ENCODE measurements at places on chromosomes 2 and 18.

GRCh38 chr2:60992985-60993392 is 24.5 kb upstream of the PEX13 start:
- H3K4me1 ChIP-seq, result no peaks in the 10 kb centered on the region
- H3K27me3 ChIP-seq, result no peaks in the 10 kb centered on the region
- H3K27ac ChIP-seq, result peak overlapping the region; percentile 26
- no peak overlapping the region for H3K4me3 ChIP-seq
- no peak for DNase-seq

DNA sequence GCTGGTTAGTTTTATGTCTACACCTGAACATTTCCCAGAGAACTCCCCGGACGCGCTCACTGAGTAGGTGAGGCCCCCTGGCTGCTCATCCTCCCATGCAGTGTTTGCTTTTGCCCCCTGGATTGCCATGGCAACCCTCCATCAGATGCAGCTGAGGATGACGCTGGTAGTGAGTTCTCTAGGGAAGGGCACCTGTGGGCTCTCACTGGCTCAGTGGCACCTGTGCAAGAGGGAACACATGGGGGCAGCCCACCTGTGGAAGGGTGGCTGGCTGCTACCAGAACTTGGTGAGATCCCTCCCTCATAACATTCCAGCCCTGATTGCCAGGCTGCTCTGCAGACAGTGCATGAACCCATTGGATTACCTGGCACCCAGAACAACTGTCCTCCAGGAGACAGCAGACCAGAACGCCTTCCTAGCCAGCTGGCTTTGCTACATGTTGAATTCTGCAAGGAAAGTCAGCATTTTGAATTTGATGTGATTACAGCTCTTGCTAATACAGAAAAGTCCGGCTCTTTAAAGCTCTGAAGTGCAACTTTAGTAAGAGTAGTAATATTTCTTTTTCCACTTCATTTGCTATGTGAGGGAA is 21.7 kb downstream of the COA5 start:
- H3K36me3 ChIP-seq, result peaks cover 9% of the 10 kb centered on the region
- H3K4me3 ChIP-seq, result no peak overlapping the region
- H3K4me1 ChIP-seq, result no peaks in the 10 kb centered on the region

- no peaks in the 10 kb centered on the region for H3K36me3 ChIP-seq
- no peak overlapping the region for H3K27ac ChIP-seq
- DNase-seq, result no peak
These were observed 520.1 kb upstream of the RAB6C start for GRCh38 chr2:129459200-129459876.

DNA sequence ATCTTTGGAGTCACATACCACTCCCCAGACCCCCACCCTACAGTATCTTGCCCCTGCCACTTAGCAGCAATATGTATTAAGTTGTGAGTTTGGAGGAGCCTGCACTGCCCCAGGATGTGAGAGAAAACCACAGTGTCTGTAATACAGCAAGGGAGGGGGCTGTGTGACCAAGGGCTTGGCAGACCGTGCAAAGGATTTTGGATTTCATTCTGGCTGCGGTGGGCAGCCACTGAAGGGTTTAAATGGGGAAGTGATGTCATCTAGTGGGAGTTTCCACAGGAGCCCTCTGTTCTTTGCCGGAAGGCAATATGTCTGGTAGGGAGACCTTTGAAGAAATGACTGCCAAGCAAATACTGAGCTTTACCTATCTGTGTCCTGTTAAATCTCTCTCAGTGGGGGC is 202.4 kb downstream of the FHOD3 start:
- no peak overlapping the region for H3K27ac ChIP-seq
- no peaks in the 10 kb centered on the region for H3K27me3 ChIP-seq
- DNase-seq, result no peak
- no peaks in the 10 kb centered on the region for H3K36me3 ChIP-seq
- H3K4me1 ChIP-seq, result no peaks in the 10 kb centered on the region

- H3K4me3 ChIP-seq, result no peak overlapping the region
- H3K36me3 ChIP-seq, result no peaks in the 10 kb centered on the region
- no peaks in the 10 kb centered on the region for H3K4me1 ChIP-seq
- DNase-seq, result no peak
- H3K27me3 ChIP-seq, result no peaks in the 10 kb centered on the region
These were observed 70.2 kb upstream of the RAPH1 start for GRCh38 chr2:203605302-203605701.

- H3K36me3 ChIP-seq, result no peaks in the 10 kb centered on the region
- no peak for DNase-seq
- H3K4me1 ChIP-seq, result no peaks in the 10 kb centered on the region
- no peaks in the 10 kb centered on the region for H3K27me3 ChIP-seq
These were observed 190.2 kb upstream of the LYPD1 start for GRCh38 chr2:132860220-132860619.

GRCh38 chr2:204065566-204065965 is 129.0 kb downstream of the ICOS start:
- H3K27me3 ChIP-seq, result no peaks in the 10 kb centered on the region
- no peak overlapping the region for H3K4me3 ChIP-seq
- H3K36me3 ChIP-seq, result no peaks in the 10 kb centered on the region
- no peak for DNase-seq

GRCh38 chr2:241534293-241534692 is 24.3 kb upstream of the BOK start:
- H3K4me3 ChIP-seq, result no peak overlapping the region
- H3K27ac ChIP-seq, result no peak overlapping the region
- DNase-seq, result no peak
- H3K36me3 ChIP-seq, result no peaks in the 10 kb centered on the region

DNA sequence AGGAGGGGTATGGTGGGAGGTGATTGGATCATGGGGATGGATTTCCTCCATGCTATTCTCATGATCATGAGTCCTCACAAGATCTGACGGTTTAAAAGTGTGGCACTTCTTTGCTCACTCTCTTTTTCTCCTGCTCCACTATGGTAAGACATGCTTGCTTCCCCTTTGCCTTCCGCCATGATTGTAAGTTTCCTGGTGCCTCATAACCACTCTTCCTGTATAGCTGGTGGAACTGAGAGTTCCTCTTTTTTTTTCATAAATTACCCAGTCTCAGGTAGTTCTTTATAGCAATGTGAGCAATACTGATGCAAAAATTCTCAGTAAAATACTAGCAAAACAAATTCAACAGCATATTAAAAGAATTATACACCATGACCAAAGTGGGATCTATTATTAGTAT is 728.5 kb upstream of the SLC8A1 start:
- H3K27me3 ChIP-seq, result no peaks in the 10 kb centered on the region
- H3K36me3 ChIP-seq, result no peaks in the 10 kb centered on the region
- no peak overlapping the region for H3K27ac ChIP-seq
- no peak overlapping the region for H3K4me3 ChIP-seq
- H3K4me1 ChIP-seq, result no peaks in the 10 kb centered on the region
- DNase-seq, result no peak

- H3K27me3 ChIP-seq, result no peaks in the 10 kb centered on the region
- H3K36me3 ChIP-seq, result peaks cover 4% of the 10 kb centered on the region
- no peak overlapping the region for H3K4me3 ChIP-seq
- no peak for DNase-seq
These were observed 359.3 kb downstream of the KIAA1328 start for GRCh38 chr18:37188016-37188791.

GRCh38 chr18:55781481-55781957 is 193.5 kb upstream of the TCF4 start:
- H3K4me3 ChIP-seq, result no peak overlapping the region
- DNase-seq, result peak; percentile 41
- H3K27me3 ChIP-seq, result no peaks in the 10 kb centered on the region

GRCh38 chr2:67145851-67146250 is 251.3 kb upstream of the ETAA1 start:
- H3K27me3 ChIP-seq, result no peaks in the 10 kb centered on the region
- no peaks in the 10 kb centered on the region for H3K4me1 ChIP-seq
- no peak overlapping the region for H3K4me3 ChIP-seq
- DNase-seq, result no peak
- H3K27ac ChIP-seq, result no peak overlapping the region

GRCh38 chr2:17958466-17959092 is 80.1 kb downstream of the KCNS3 start:
- H3K4me3 ChIP-seq, result no peak overlapping the region
- no peaks in the 10 kb centered on the region for H3K36me3 ChIP-seq
- no peaks in the 10 kb centered on the region for H3K4me1 ChIP-seq

DNA sequence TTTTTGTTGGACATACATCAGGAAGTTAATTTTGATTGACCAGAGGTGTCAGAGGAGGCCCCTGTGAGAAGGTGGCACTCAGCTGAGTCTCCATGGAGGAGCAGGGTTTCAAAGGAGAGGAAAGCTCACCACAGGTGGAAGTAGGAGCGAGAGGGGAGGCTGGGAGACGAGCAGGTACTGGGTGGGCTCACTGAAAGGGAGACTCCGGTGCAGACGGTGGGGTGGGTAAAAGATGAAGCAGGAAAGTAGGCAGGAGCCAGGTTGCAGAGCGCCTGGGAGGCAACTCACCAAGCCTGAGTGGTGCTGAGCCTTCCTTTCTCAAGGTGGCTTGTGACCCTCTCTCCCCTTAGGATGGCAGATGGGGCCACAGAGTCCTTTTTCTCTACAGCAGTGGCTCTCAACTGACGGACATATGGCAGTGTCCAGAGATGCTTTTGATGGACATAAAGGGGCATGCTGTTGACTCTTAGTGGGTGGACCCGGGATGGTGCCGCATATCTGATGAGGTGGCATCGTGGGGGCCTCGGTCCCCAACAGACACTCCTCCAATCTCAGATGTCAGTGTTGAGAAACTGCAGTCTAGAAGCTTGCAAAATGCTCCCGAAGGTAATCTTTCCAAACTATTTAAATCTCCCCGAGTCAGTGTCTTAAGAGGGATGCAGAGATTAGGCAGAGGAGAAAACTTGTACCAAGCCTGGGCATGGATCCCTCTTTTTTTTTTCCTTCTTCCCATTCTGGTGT is 64.0 kb downstream of the LPIN1 start:
- H3K36me3 ChIP-seq, result peaks cover 8% of the 10 kb centered on the region
- no peaks in the 10 kb centered on the region for H3K27me3 ChIP-seq
- no peaks in the 10 kb centered on the region for H3K4me1 ChIP-seq

GRCh38 chr2:197674060-197674459 is 1.3 kb downstream of the RFTN2 start:
- H3K27ac ChIP-seq, result peak overlapping the region; percentile 91
- no peaks in the 10 kb centered on the region for H3K36me3 ChIP-seq
- H3K27me3 ChIP-seq, result no peaks in the 10 kb centered on the region

DNA sequence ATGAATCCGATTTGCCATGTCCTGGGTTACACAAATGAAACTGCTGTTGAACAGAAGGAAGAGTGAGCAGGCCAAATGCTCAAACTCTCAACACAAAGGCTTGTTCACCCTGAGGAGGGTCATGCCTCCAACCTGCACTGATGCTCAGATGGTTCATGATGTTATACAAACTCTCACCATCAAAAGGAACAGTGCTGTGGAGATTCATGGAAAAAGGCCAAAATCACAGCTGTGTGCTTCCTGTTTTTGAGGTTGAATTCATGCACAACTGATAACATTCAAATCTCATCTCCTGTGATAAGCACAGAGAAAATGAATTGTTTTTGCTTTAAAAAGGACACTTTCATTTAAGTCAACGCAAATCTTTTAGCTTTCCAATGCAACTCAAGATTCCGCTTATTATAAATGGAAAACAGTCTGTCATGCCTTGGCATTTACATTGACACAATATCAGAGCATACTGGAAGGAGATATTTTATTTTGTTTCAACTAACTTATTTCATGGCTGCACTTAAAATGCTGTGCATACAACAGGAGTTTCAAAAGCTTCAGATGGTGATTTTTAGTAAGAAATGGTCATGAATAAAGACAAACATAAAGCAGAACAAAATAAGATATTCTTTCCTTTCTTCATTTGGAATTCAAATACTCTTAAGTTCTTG is 22.2 kb upstream of the TTN start:
- no peak overlapping the region for H3K27ac ChIP-seq
- no peak overlapping the region for H3K4me3 ChIP-seq

- DNase-seq, result no peak
- H3K27me3 ChIP-seq, result no peaks in the 10 kb centered on the region
- H3K4me3 ChIP-seq, result no peak overlapping the region
- H3K27ac ChIP-seq, result no peak overlapping the region
These were observed 200.9 kb upstream of the MEIS1 start for GRCh38 chr2:66233981-66234380.

- H3K36me3 ChIP-seq, result no peaks in the 10 kb centered on the region
- no peaks in the 10 kb centered on the region for H3K27me3 ChIP-seq
- H3K27ac ChIP-seq, result no peak overlapping the region
- no peak for DNase-seq
- H3K4me1 ChIP-seq, result no peaks in the 10 kb centered on the region
These were observed 22.0 kb downstream of the MARCHF4 start for GRCh38 chr2:216350214-216350791.

DNA sequence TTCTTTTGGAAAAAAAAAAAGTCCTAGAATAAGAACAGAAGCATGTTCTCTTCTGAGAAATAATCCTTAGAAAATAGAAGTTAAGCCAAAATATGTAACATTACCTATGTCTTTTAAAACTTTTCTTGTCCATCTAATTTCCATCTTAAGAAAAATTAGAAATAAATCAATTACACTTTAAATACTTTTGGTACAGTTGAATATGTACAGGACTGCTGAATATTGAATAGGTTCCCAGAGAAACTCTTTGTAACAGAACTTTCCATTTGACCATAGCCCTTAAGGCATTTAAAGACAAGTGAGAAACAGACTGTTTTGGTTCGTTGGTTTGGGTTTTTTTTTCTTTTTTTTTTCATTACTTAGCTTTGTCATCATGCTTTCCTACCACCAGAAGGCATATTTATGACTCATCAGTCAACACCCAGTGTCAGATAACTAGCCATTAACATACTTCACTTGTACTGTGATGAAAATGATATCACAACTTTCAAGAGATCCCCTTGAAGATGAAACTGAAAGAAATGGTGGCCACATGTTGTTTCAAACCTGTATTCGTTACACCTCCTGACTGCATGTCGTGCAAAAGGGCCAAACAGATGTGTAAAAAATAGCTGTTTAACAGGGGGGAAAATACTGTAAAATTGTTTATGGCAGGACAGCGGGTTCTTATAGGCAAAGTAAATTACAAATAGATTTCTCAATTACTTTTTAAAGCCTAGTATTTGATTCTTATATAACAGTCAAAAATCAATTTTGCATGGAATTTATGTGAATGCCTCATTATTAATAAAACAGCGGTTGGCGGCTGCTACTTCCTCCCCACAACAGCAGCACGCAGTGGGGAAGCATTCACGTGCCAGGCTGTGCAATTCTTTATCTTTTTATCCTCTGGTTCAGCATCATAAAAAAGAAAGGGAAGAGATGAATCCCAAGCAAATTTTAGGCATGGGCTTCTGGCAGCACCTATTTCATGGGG is 280.7 kb upstream of the HNRNPA3 start:
- H3K36me3 ChIP-seq, result no peaks in the 10 kb centered on the region
- no peak for DNase-seq
- no peak overlapping the region for H3K4me3 ChIP-seq
- H3K4me1 ChIP-seq, result no peaks in the 10 kb centered on the region
- no peak overlapping the region for H3K27ac ChIP-seq

Data from tibial nerve (tissue), 4 donors.